ENCODE measurements at places on chromosomes 13 and 19. TPM values are rescaled to one million over a fixed set of nuclear protein-coding genes. Genes with fewer than 3 reads are reported as not detected.

Gene KLK6
- total RNA-seq = not detected

Gene RHPN2
- total RNA-seq = 4.7 TPM

Gene CNN1
- 2,882 TPM for total RNA-seq

Gene NKPD1
- total RNA-seq = 0.16 TPM

Gene SIRT2
- total RNA-seq = 106 TPM

Gene ZNF844
- 11.1 TPM for total RNA-seq

Gene TEX101
- total RNA-seq = not detected

Gene PRRG2
- total RNA-seq = not detected

Gene ZNF723
- not detected for total RNA-seq

Gene PRR36
- not detected for total RNA-seq

Gene SH2D3A
- total RNA-seq = 1.7 TPM

Gene PTPRH
- 1.3 TPM for total RNA-seq

Gene IL12RB1
- total RNA-seq = 0.15 TPM

Gene ARHGEF18
- total RNA-seq = 21.3 TPM

Gene ARHGAP35
- total RNA-seq = 109 TPM

Gene APLP1
- total RNA-seq = 4.7 TPM

Gene SMIM44
- not detected for total RNA-seq

Gene ZNF681
- total RNA-seq = 1.0 TPM

Gene GAPDHS
- total RNA-seq = not detected

Gene NCAN
- not detected for total RNA-seq
